RPMI8226 (cell line): ENCODE measurements at places on chromosomes 3 and 15.

- DNase-seq: no peak
These were observed 42.4 kb downstream of the AMOTL2 start for GRCh38 chr3:134331811-134332199.

DNA sequence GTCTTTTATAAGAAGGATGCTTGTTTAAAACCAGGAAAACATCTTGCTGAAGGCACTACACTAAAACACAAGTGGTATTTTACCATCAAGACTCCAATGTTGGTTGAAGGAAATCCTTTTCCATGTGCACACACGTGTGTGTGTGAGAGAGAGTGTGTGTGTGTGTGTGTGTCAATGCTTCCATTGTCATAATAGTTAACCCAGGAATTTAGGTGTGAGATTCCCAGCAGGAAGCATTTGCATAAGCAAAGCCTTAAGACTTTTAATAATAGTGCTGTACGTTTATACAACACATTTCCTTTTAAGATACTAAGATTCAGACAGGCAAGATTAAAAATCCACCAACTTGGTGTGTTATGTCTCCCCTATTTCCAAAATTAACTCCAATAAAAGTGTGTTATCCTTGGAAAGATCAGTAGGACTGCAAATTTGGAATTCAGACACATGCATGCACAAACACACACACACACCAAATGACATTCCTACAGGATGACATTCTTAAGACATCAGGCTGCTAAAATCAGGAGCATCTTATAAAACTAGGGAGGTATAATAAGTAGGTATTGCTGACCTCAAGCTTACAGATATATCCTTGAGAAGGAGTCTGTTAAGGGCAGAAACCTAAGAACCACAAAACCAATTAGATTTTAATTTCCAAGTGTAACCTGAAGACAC lies 18.3 kb downstream of the LMCD1 start:
- DNase-seq: no peak

DNA sequence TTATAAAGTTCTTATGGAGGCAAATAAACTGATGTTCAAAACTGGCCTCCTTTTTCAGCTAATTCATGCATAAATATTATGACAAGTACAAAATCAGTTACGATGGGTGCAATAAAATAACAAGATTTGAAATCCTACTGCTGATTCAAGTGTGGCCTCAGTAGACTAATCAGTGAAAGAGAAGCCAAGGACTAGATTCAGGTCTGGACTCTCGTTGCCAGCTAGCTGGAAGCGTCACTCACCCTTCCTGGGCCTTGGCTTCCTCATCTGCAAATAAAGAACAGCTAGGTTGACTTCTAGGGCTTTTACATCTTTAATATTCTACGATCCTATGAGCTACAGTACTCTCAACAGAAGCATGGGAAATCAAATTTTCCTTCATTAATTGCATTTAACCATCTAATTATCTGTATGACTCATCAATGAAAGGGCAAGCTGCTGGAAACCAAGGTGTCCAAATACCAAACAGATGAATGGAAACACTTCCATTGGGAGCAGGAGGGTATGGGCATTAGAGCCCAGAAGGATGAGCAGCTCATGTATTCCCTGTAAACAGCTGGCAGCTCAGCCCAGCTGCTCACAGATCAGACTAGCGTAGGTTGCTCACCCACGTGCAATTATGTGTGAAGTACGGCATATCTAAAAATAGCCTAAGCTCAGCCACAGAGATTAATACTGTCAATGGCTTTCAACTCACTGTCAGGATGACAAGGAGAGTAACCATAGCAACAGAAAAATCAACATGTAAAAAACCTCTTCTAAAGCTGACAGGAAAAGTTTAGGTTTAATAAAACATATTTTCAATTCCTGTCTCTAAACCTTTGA lies 294.8 kb downstream of the PLCL2 start:
- no peak for DNase-seq

GRCh38 chr3:81433675-81434074 lies 327.8 kb downstream of the GBE1 start:
- DNase-seq: no peak

GRCh38 chr3:196585044-196585757 lies 16.7 kb downstream of the FBXO45 start:
- no peak for DNase-seq

DNA sequence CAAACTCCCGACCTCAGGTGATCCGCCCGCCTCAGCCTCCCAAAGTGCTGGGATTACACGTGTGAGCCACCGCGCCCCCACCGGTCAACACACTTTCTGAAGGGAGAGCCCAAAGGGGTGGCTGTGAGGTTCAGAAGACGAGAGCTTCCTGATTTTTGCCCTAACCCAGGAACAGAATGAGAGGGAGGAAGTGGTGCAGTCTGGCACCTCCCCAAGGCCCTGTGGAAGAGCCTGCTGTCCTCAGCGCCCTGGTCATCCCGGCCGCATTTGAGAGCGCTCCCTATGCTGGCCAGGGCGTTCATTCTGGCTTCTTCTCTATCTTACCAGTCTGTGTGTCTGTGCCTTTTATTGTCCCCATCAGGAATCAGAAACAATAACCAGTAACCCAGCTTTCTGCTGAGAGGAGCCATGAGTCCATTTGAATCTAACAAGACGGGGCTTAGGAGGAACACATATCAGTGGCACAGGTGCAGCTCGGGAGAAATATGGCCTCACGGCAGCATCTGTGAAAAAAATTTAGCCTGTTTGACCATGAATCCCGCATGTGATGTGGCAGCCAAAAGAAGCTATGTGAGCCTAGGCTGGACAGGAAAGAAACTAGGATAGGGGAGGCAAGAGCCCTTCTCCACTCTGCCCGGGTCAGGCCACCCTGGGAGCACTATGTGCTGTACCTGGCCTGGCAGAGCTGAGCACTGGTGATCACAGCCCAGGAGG lies 12.9 kb downstream of the BDH1 start:
- no peak for DNase-seq

DNA sequence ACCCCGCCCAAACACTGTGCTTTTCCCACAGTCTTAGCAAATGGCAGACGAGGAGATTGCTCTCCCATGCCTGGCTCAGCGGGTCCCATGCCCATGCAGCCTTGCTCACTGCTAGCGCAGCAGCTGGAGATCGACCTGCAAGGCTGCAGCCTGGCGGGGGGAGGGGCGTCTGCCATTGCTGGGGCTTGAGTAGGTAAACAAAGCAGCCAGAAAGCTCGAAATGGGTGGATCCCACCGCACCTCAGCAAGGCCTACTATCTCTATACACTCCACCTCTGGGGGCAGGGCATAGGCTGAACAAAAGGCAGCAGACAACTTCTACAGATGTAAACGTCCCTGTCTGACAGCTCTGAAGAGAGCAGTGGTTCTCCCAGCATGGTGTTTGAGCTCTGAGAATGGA lies 27.2 kb upstream of the WDR5B start:
- DNase-seq: no peak

- peak; percentile 54 for DNase-seq
These were observed 19.9 kb downstream of the GOLM2 start for GRCh38 chr15:44308415-44308814.
